ENCODE measurements at places on chromosomes 12 and 14. TPM values are rescaled to one million over a fixed set of nuclear protein-coding genes. Genes with fewer than 3 reads are reported as not detected.

GRCh38 chr12:79006306-79006705, 141.7 kb downstream of the SYT1 start:
- peak; percentile 31 for DNase-seq

GRCh38 chr12:108465417-108465816, 49.7 kb upstream of the FICD start:
- no peak for DNase-seq

GRCh38 chr12:89787763-89788162, 79.1 kb upstream of the ATP2B1 start:
- no peak for DNase-seq

Gene HOXC9
- total RNA-seq, result not detected

Data from bronchial epithelial cell (primary cell).